ENCODE measurements at places on chromosomes 3 and 15. TPM values are rescaled to one million over a fixed set of nuclear protein-coding genes. Genes with fewer than 3 reads are reported as not detected.

Gene HIGD2B
- total RNA-seq: not detected

Gene NPAP1
- not detected for total RNA-seq

Gene ATP10A
- not detected for total RNA-seq

Gene HHATL
- not detected for total RNA-seq

Gene ZNF592
- total RNA-seq: 22.3 TPM

Gene MESP2
- total RNA-seq: not detected

Gene LRRN1
- total RNA-seq: not detected

Gene GP9
- not detected for total RNA-seq

Gene SYNPR
- total RNA-seq: not detected

Gene LRRC34
- 2.5 TPM for total RNA-seq

Gene CDCP1
- not detected for total RNA-seq

Gene RETNLB
- not detected for total RNA-seq

Gene GOLGA6D
- not detected for total RNA-seq

Gene DHX36
- 52.7 TPM for total RNA-seq

Gene RPL32
- 1,588 TPM for total RNA-seq

Gene SLC24A5
- total RNA-seq: not detected

Gene ST3GAL6
- total RNA-seq: 17.7 TPM

Gene CACNA1D
- total RNA-seq: not detected

Gene EFCAB12
- total RNA-seq: 0.25 TPM

Gene SCG3
- not detected for total RNA-seq

Gene CCDC191
- total RNA-seq: 4.9 TPM

Gene ABHD14A
- 6.6 TPM for total RNA-seq

Gene GPR15
- not detected for total RNA-seq

Gene POTEB2
- total RNA-seq: not detected

Gene SPINT1
- 4.2 TPM for total RNA-seq

Gene GPR62
- 0.15 TPM for total RNA-seq

Gene BNC1
- 2.9 TPM for total RNA-seq

Gene HRH1
- 16.2 TPM for total RNA-seq
